ENCODE measurements at places on chromosomes 7 and 10.

- no peak for DNase-seq
Measured at GRCh38 chr10:20247454-20247853, 431.2 kb downstream of the PLXDC2 start.

- DNase-seq = no peak
Measured at GRCh38 chr10:58239561-58240169, 28.0 kb downstream of the IPMK start.

DNA sequence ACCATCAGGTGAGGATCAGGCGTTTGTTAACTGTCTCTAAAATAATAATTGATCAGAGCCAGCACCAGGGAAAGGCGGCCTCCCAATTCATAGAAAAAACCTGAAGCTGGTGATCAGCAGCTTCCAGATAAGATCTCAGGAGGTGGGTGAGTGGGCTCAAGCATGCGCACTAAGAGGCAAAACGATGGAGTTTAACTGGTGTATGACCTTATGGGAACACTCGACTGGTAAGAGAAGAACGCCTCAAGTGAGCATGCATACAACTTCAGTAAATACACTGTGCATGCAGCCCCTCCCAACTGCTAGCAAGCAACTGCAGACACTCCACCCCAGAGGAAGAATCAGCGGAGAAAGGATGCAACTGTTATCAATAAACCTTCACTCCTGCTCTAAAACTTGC is 18.1 kb downstream of the RAPGEF5 start:
- DNase-seq = no peak

DNA sequence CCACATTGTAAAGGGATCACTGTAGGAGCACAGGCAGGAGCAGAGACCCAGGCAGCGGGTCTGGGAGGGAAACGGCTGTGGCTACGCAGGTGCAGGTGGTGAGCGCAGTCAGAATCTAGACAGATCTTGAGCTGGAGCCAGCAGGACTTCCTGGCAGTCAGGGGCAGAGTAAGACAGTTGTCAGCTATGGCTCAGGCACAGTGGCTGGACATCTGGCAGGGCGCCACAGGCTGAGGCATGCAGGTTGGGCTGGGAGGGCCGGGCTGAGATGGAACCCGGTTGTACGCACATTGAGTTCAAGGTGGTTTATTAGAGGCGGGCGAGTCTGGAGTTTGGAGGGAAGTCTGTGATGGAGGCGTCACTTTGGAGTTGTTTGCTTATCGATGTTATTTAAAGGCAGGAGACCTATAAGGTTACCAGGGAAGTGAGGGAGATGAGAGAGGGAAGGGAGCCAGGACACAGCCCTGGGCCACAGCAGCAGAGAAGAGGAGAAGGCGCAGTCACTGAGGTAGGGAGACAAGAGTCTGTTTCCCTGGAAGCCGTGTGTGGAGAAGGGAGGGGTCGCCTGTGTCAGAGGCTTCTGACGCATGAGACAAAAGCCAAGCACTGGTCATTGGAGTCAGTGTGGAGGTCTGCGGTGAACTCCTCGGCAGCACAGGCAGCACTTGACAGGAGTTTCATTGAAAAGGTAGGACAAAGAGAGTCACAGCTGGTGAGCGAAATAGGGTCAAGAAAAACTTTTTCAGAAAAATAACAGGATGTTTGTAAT is 73.8 kb downstream of the LANCL2 start:
- no peak for DNase-seq

DNA sequence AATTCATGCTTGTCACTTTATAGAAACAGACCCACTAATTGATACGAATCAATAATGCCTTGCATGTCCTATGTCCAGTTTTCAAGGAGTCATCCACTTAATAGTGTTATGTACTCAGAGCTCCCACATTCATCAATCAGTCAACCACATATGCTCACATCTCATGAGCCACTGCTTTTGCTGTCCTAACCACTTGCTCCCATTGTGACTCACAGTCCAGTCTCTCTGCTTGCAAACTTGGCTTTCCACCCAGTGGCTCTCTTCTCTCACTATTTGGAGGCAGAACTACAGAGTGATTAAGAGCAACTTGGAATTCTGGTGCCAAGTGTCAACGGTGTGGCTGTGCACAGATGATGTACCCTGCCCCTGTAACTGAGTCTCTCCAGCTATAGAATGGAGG is 166.0 kb downstream of the SNX13 start:
- no peak for DNase-seq

GRCh38 chr7:132280335-132280734 is 295.9 kb downstream of the PLXNA4 start:
- no peak for DNase-seq

DNA sequence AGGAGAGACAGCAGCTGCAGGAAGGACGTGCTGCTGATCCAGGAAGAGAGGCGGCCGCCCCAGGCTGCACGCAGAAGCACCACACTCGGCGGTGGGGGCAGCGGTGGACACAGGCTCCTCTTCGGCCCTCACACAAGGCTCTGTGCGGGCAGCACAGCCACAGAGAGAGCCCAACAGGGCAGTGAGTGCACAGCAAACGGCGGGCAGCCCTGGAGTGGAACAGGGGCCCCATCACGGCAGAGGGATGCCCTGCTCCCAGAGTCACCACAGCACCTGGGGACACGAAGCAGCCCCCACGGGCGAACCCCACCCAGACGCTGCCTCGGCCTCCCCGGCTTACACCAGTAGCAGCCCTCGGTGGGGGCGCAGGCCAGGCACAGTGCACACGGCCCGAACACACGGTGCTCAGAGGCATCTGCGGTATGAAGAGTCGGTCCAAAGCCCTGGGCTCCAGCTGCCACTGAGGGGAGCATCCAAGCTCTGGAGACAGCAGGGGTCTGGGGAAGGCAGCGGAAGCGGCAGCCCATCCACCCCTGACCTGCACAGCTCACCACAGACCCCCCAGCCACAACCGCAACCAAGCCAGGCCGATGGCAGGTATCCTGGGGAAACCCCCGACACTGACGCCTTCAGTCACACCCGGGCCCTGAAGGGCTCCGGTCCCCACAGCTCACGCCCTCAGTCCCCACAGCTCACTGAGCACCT is 16.8 kb downstream of the NUDT1 start:
- DNase-seq = no peak

GRCh38 chr10:30412901-30413300 is 21.1 kb upstream of the MAP3K8 start:
- no peak for DNase-seq

DNA sequence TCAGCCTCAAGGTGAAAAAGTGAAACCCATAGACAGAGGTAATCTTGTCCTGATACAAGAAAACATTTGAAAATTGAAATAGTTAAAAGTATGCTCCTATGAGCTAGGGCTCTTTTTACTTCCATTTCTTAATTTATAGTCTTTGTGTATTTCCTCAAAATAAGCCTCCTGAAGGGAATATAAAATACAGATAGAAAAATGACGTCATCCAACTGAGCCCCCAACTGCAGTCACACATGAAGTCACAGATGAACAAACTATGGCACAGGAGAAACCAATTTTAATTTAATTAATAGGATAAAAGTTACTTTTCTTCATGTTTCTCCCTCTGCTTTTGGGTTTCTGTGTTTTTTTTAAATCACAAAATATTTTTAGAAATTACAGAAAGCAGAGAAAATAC is 280.3 kb downstream of the HTR7 start:
- DNase-seq = no peak

DNA sequence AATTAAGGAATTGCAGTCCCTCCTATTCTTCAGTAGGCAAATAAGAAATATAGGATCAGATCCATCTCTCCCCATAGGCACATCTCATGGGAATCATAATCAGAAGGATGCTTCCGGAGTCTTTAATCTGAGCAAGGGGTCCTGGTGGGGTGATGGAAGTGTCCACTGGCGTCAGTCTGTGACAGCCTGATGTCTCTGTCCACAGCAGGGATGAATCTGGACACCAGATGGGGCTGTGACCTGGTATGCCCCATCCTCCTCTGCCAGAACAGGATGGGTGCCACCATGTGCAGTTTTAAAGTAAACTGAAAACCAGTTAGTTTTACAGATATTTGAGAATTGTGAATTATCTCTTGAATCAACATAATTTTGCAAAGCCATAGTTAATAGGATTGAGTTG is 148.7 kb downstream of the C1GALT1 start:
- no peak for DNase-seq

- DNase-seq = no peak
Measured at GRCh38 chr7:30988351-30989005, 24.7 kb downstream of the GHRHR start.

DNA sequence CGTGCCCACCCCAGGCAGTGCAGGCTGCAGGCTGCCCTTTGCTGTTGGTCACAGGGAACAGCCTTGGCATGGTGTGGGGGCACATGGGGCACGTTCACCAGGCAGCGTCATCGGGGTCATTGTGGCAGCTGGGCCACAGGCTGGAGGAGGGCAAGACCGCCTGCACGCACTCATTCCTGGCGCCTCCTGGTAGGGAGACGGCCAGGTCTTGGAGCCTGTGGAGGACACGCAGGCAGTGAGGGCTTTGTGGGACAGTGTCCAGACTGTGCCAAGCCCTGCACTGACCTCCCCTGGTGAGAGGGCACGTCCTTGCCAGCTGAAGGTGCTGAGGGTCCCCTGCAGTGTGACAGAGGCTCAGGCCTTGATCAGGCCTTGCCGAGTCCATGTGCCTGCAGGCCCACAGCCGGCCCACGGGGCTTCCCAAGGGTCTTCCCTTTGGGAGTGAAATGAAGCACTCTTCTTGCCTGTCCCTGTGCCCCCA is 76.4 kb downstream of the NKX6-2 start:
- DNase-seq = no peak

DNA sequence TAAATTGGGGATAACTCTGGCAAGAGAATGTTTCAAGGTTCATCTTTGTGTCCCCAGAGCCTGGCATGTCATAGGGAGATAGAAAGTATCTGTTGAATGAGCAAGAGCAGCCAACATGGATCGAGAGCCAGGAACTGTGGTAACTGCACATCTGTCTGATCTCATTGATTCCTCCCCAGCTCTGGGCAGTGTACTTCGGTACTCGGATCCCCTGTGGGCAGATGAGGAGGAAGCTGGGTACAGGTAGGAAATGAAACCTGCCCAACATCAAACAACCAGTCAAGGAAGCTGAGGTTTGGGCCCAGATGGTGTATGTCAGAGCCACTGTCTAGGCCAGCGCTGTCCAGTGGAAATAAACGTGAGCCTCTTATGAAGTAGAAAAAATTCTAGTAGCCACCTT is 76.4 kb downstream of the GRK5 start:
- DNase-seq = no peak

DNA sequence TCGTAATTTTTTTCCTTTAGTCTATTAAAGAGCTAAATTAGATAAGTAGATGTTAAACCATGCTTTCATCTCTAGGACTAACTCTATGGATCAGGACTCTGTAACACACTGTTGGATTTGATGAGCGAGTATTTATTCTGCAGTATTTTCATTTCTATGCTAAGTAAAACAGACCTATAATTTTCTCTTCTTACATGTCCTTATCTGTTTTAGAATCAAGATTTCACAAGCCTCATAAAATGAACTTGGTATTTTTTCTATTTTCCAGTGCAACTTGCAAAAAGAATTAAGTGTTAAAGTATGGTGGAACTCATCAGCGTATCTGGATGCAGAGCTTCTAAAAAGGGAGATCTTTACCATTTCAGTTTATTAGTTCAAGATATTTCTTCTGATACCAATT is 2.4 kb downstream of the CACUL1 start:
- no peak for DNase-seq

DNA sequence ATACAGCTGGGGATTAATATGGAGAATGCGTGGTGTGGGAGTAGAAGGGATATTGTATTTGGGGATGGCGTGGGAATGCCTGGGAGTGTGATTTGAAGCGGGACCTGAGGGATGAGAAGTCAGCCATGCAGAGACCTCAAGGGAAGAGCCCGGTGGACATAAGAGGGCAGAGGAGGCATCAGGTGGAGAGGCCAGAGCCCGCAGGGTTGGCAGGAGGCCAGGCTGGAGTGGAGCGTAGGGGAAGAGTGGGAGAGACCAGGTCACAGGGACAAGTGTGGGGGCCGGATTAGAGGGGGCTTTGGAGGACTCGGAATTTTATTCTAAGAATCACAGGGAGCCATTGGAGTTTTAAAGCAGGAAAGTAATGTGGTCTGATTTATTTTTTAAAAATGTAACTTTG is 2.0 kb downstream of the NDUFB2 start:
- DNase-seq = no peak

GRCh38 chr7:154861589-154861988 is 141.3 kb downstream of the PAXIP1 start:
- no peak for DNase-seq

DNA sequence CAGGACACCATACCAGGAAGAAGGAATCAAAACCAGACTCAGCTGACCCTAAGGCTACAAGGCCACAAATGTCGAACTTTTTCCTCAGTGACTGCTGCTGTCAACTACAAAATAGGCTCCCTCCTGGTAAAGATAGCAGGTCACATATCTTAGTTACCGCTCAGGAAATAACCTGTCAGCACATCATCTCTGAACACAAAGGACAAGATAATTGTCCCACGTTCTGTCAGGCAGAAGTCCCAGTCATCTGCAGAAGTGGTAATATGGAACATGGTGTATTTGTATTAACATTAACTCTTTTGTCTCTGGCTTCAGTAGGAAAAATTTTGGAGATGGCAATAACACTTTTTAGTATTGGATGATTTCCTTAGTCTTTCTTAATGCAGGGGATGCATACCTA is 630.2 kb upstream of the LRRTM3 start:
- DNase-seq = no peak

- DNase-seq = no peak
Measured at GRCh38 chr10:43094085-43094484, 17.2 kb downstream of the RET start.

DNA sequence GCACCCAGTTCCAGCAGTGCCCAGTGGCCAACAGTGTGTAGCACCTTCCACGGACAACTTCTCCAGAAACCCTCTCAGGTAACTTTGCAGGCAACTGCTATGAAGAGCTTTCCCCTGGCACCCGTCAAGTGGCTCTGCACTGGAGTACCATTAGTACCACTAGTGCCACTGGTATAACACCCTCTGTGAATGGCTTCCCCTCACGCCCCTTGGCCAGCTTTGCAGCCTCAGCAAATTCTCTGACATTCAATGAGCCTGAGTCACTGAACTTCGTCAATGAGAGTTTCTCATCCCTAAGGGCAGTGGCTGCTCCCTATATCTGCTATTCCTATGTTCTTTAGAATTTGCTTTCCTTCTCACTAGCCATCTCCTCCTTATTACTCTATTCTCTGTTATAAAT is 7.6 kb upstream of the HERPUD2 start:
- DNase-seq = no peak
